ENCODE measurements at places on chromosomes 3 and 15.

DNA sequence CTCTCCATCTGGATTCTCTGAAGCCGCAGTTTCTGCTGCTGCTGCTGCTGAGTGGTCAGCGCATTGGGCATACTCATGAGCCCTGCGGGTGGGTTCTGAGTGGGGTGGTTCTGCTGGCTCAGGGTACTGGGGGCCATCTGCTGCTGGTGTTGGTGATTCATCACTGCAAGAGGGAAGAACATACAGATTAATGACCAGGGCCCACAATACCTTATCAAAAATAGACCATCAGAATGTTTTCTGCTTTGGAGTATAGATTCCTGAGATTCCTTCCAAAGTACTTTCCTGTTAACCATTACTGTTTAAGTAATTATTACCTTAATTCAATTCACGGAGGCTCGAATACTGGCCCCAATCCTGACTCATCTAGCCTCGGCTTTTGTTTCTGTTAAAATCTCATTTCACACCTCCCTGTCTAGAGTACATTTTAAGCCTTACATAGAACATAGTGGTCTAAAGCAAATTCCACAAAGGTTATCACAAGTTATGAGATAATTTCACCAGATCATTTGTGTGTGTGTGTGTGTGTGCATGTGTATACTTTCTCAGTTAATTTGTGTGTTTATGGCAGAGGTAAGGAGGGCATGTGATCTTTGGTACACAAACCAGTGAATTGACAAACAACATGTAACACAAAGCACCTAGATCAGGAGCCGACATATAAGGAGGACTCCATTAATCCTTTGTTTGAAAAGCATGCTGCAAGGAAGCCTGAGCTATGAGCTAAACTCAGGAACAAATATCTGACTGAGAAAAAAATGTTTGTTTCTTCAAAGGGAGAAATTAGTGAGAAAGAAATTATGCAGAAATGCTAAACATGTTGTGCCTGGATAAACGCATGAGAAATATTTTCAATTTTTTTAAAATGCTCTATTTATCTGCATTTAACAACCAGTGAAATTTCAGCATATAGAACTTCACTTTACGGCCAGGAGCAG lies 68.1 kb downstream of the TM4SF4 start:
- H3K4me3 ChIP-seq: no peak overlapping the region
- H3K4me1 ChIP-seq: peaks cover 5% of the 10 kb centered on the region
- no peaks in the 10 kb centered on the region for H3K36me3 ChIP-seq
- peaks cover 2% of the 10 kb centered on the region for H3K27me3 ChIP-seq

DNA sequence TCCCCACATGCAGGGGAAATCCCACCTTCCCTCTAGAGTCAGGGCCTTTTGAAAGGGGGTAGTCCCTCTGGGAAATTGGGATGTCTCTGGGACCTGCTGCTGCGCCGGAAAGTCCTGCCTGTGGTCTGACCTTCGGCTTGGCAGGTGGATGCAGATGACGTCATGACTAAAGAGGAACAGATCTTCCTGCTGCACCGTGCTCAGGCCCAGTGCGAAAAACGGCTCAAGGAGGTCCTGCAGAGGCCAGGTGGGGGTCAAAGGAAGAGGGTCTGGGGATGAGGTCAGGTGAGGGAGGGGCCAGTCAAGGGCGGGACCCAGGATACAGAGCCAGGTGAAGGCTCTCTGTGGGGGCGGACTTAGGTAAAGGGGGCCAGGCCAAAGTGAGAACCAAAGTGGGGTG lies 16.2 kb downstream of the PTH1R start:
- H3K4me1 ChIP-seq: no peaks in the 10 kb centered on the region
- no peaks in the 10 kb centered on the region for H3K36me3 ChIP-seq
- DNase-seq: no peak
- no peak overlapping the region for H3K27ac ChIP-seq

DNA sequence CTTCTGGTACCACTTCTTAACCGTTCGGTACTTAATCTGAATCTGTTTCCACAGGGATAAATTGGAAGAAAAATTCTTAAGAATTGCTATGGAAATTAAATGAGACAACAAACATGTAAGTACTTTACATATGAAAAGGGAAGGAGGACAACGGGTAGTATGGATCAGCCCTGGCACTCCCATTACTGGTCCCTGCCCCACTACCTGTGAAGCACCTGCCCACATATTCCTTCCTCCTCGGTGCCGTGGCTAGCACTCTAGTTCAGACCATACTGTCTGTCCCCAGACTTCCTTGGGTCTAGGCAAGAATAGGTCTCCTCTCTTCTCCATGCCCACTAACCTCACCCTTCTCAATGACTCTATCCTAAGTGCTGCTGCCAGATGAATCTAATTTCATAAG lies 46.2 kb downstream of the SHQ1 start:
- no peak overlapping the region for H3K27ac ChIP-seq
- H3K4me3 ChIP-seq: no peak overlapping the region
- DNase-seq: no peak
- no peaks in the 10 kb centered on the region for H3K27me3 ChIP-seq
- peaks cover 5% of the 10 kb centered on the region for H3K36me3 ChIP-seq
- H3K4me1 ChIP-seq: peaks cover 8% of the 10 kb centered on the region

DNA sequence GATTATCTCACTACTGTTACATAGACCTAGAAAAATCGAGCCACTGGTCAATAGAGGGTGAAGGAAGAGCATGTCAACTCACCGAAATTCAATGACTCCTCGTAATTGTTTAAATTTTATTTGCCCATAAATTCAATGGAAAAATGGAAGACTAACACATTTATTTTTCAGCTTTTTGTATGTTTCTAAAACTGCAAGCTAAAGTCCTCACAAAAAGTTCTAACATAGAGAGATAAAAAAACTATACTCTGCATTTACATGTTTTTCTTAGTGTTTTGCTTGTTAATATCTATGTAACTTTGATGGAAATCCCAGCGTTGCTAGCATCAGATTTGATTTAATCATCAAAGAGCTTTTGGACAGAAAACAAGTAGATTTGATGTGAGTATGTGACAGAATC lies 6.8 kb downstream of the ARPP21 start:
- DNase-seq: no peak
- H3K36me3 ChIP-seq: no peaks in the 10 kb centered on the region
